NCI-H1436 treated with DMSO at 0.1 percent for 48 hours (cell line): ENCODE measurements at places on chromosomes 16 and 17.

DNA sequence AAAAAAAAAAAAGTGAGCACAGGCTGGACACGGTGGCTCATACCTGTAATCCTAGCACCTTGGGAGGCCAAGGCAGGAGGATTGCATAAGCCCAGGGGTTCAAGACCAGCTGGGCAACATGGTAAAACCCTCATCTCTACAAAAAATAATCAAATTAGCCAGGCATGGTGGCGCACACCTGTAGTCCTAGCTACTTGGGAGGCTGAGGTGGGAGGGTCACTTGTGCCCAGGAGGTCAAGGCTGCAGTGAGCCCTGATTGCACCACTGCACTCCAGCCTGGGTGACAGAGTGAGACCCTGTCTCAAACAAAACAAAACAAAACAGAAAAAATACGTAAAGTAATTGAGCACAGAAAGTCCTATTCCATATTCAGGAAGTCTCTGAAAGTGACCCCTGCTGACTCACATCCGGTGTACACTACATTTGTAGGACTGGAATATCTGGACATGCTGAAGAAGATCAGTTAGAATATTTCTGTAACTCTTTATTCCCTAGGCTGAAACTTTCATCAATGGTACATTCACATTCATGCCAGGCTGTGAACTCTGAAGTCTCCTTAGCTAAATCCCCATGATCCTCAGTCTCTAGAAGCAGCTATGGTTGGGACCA, 66.0 kb upstream of the HAS3 start:
- no peak for DNase-seq

- no peak for DNase-seq
Observed at GRCh38 chr17:35569405-35569804, 8.8 kb upstream of the SLFN14 start.

DNA sequence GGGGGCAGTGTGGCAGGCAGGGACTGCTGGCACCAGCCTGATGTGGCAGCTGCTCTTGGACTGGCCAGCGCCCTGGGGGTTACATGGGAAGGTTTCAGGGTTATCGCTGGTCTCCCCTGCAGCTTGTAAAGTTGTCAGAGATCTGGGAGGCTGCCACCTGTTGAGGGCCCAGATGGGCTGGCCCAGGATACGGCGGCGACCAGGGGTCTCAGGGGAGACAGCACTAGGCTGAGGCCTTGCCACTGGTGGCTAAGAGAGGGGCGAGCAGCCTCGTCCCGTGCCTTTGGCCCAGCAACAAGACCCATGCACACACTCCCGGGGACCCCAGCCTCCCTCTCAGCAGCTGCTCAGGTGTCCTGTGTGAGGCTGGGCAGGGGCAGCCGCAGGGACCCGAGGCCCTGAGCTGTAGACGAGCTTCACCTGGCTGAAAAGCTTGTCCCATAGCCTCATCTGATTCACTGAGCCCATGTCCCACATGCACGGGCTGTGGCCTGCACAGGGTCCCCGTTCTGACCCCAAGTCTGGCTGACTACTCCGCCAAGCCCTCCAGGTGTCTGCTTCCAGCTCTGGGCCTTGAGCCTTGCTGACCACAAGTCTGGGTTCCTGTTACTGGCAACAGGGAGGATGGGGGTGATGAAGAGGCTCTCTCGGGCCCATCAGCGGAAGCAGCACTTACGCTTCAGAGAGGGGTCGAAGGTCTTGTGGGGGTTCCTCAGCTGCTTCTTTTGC, 6.2 kb downstream of the DUS1L start:
- no peak for DNase-seq

DNA sequence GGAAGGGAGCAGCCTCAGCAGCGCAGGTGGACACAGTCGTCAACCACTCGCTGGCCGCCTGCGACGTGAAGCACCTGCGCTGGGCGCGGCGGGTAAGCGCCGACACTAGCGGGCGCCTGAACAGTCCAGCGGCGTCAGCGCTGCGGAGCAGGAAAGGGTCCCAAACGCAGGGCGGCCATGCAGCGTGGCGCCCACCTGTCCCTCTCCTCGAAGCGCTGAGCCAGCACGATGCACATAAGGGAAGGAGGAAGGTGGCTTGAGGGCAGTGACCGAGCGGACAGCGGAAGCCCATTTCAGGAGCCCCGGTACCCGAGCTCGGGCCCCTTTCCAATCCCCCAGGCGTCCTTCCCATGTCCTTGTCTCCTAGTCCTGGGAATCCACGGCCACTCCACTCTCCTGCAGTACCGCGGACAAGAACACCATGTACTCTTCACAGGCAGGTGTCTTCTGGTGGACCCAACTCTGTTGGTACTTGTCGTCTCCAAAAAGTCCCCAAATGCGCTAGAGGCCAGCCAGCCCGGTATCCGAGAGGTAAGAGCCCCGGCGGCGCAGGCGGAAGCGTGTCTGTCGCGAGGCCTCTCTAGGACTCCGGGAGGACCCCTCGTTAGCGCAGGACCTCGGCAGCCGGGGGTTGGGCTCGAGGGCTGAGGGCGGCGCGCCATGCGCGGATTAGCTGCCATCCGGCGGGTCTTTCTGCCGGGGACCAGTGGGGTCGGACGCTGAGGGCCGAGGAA, 14.4 kb downstream of the ZNF232 start:
- DNase-seq, result no peak

- no peak for DNase-seq
Observed at GRCh38 chr16:27446721-27447120, 44.7 kb downstream of the IL21R start.

- DNase-seq, result no peak
Observed at GRCh38 chr17:17206124-17206912, at the start of gene PLD6. PLD6 (minus strand) TSS chr17:17206333; CDS start chr17:17206286, 47 bp downstream.

- DNase-seq, result no peak
Observed at GRCh38 chr17:19703106-19703827, 13.1 kb downstream of the SLC47A2 start.

DNA sequence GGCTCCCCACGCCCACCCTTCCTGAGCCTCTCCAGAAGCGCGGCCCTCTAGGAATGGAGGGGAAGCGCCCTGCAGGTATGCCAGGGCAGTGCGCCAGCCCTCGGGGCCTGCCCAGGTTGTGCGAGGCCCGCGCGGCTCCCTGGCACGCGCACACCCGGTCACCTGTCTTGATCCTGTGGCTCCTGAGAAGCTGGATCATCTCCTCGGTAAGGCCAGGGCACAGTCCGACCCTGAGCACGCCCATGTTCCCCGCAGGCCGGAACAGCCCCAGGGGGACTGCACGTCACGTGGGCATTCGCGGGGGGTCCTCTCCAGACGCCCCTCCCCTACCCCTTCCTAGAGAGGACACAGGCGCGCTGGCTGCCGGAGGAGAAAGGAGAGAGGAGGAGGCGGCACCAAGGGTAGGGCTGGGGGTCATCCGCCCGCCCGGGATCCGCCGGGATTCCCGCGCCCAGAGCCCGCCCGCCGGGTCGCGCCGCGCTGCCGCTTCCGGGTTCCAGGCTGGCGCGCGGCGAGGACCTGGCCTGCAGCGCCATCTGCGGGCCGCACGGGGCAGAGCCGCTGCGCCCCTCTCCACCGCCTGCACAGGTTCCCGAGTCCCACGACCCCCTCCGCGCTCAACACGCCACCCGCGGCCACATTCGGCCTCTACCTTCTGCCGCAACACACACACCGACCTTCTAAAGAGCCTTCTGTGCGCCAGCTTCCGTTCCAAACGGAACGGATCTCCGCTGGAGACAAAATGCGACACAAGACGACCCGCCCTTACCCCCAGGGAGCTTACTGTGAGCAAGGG, at the start of gene RAD51D:
RAD51D (minus strand) TSS at position 491 of the 796 bp plus-strand sequence; CDS start at position 244, 247 bp downstream.
- DNase-seq, result peak; percentile 49

DNA sequence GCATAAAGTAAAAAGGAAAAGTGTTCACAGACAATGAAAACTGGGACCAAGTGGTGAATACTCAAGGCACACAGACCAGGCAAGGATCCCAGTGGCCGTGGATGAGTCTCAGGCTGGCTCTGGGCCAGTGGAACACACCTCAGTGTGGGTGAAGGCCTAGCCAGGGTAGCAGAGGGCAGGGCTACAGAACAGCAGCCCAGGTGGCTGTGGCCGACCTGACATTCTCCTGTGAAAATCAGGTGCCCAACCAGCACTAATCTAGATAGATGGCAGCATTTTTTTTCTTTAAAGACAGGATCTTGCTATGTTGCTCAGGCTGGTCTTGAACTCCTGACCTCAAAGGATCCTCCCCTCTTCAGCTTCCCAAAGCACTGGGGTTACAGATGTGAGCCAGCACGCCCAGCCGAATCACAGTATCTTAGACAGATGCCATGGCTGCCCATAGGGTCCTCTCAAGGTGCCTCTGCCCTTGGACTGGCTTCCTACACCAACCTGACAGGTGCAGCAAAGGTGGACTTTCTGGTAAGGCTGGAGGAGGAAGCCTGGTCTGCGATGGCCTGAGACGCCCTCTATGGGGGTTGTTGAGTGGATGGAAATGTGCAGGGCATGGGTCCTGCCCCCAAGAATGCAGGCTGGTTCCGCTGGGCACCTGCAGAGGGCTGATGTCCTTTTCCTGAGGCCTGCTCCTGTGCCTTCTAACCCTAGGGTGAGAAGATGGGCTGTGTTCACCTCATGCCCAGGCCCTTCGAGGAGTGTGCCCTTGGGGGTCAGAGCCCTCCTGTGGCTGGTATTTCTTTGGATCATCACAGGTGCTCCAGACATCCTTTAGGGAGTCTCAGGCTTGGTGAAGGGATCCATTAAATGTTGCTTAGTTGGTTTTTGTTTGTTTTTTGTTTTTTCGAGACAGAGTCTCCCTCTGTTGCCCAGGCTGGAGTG, 3.8 kb upstream of the P4HB start:
- DNase-seq, result no peak

GRCh38 chr16:48114410-48114809, 41.4 kb downstream of the ABCC12 start:
- no peak for DNase-seq

GRCh38 chr16:720447-720989, 428 bp upstream of the ANTKMT start:
- no peak for DNase-seq

DNA sequence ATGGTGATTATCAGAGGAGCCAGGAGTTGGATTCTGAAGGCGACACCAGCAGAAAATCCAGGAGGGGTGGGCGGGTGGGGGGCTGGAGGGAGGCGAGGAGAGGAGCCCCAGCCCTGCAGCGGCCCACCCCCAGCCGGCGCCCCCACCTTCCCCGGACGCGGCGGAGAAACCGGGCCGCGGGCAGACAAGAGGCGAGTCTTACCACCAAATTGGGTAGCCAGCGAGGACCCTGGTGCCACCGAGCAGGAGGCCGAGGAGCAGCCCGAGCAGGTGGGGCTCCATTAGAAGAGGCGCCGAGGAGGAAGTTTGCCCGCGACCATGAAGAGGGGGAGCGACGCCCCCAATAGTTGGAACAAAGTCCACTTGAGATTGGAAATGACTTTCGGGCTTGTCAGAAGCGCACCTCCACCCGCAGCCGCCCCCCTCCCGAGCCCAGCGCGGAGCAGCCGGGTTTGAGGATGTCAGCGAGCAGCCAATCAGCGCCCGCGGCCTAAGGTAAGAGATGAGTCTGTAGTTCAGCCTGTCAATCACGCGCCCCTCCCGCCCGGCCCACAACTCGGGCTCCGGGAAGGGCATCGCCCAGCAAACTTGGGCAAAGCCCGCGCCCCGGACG, at the start of gene WNT3:
WNT3 (minus strand) TSS at position 377 of the 613 bp plus-strand sequence; CDS start at position 282, 95 bp downstream.
- no peak for DNase-seq

DNA sequence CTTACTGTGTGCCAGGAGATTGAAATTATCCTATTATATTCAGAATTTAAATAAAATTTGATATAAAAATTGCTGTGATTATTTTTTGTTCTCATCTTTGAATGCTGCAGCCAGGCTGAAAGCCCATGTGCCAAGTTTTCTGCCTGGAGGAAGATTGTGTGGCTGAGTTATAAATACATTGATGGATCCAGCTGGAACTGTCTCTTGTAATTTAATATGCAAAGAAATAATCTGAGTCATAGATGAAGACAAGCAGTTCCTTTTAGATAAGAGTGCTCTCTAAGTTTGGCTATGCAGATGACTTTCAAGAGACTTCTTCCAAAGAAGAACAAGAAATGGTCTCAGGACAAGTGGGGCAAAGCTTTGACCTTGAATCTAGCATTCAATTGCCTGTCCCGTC, 871.0 kb downstream of the CDH11 start:
- DNase-seq, result no peak

- no peak for DNase-seq
Observed at GRCh38 chr17:7281074-7281952, at the start of gene SLC2A4. SLC2A4 (plus strand) TSS chr17:7281718; CDS start chr17:7281935, 217 bp downstream.

GRCh38 chr17:30237296-30238002, 2.0 kb upstream of the SLC6A4 start:
- no peak for DNase-seq

DNA sequence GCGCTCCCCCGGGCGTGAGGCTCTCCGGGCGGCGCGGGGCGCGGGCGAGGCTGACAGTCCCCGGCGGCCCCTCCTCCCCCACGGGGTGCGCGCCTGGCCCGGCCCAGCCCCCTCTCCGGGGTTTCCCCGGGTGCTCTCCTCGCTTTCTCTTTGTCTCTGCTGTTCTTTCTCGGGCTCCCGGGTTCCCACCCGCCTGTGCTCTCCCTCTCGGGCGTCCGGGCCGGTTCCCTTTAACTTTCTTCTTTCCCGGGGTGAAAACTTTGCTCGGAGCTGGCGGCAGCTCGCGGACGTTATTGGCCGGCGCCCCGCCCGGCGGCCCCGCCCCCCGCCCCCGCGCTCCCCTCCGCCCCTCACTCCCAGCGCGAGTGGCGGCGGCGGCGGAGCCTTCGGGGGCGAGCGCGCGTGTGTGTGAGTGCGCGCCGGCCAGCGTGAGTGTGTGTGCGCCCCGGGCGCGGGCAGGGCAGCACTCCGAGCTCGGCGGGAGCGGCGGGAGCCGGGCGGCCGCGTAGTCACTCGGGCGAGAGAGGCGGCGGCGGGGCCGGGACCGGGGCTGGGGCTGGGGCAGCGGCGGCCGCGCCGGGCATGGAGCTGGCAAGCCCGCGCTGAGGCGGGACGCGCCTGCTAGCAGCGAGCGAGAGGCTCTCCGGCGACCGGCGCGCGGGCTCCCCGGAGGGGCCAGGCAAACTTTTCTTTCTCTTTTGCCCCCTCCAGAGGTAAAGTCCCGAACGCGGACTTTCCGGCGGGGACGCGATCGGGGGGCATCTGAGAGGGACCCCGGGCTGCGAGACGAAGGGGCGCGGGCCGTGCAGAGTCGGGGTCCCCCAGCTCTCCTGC, at the start of gene NTN1:
NTN1 (plus strand) TSS at position 353 of the 834 bp plus-strand sequence. CDS start 864 bp downstream, outside the sequence.
- DNase-seq, result no peak

GRCh38 chr16:87227296-87227951, 89.8 kb downstream of the C16orf95 start:
- no peak for DNase-seq

- no peak for DNase-seq
Observed at GRCh38 chr17:11645426-11645825, 47.2 kb downstream of the DNAH9 start.

DNA sequence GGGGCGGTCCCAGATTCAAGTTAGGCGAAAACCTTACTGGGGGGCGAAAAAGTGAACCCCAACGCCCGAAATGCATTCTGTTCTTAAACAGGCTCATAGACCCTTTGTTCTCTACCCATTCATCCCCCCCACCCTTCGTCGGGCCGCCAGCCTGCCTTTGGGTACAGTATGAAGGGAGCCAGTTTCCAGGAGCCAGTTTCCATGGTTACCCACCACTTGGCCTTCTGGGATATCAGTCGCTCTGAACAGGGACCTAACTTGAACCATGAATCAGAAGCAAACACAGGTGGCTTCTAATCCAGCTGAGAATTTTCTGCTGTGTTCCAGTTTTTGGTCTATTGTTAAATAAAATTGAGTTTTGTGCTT, 532 bp downstream of the DHX40 start:
- peak; percentile 70 for DNase-seq

GRCh38 chr17:58666858-58667267, 25.0 kb downstream of the TEX14 start:
- DNase-seq, result peak; percentile 63
